ENCODE measurements at places on chromosomes 7 and 10.

DNA sequence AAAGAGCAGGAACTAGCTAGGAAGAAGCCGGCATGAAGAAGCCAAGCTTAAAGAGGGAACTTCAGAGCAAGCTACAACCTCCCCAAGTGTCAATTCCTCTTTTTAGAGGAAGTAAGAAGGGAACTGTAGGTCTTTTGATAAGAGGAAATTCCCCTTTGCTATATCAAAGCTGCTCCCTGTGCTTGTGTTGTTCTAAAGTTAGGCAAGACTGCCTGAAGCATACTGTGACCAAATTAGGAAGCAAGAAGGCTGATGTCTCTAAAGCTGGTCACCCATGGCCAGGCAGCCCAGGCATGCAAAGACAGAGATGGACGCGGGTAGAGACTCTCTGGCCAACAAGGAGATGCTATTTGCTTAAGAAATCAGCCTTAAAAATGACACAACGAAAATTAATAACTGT is 87.9 kb downstream of the RNF216 start:
- DNase-seq, result no peak

GRCh38 chr7:100598425-100598824 is 3.7 kb upstream of the PCOLCE start:
- DNase-seq, result no peak

GRCh38 chr7:150654692-150655091 is 22.5 kb upstream of the GIMAP6 start:
- no peak for DNase-seq

- no peak for DNase-seq
Observed at GRCh38 chr10:77403761-77404160, 233.8 kb downstream of the KCNMA1 start.

DNA sequence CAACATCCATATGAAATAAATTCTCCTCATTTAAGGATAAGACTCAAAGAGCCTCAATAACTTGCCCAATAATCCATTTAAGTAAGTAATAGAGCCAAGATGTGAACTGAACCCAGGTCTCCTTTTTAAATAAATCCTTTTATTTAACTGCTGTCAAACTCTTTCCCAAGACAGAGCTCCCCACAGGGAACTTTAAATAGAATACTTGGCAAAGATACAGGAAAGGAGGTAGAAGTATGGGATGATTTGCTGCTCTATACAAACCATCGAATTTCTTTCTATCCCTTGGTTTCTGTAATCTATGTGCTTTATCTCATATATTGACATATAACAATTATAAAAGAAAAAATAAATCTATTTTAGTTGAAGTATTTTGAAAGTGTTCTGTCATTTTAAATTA is 295.9 kb downstream of the CSTF2T start:
- no peak for DNase-seq

DNA sequence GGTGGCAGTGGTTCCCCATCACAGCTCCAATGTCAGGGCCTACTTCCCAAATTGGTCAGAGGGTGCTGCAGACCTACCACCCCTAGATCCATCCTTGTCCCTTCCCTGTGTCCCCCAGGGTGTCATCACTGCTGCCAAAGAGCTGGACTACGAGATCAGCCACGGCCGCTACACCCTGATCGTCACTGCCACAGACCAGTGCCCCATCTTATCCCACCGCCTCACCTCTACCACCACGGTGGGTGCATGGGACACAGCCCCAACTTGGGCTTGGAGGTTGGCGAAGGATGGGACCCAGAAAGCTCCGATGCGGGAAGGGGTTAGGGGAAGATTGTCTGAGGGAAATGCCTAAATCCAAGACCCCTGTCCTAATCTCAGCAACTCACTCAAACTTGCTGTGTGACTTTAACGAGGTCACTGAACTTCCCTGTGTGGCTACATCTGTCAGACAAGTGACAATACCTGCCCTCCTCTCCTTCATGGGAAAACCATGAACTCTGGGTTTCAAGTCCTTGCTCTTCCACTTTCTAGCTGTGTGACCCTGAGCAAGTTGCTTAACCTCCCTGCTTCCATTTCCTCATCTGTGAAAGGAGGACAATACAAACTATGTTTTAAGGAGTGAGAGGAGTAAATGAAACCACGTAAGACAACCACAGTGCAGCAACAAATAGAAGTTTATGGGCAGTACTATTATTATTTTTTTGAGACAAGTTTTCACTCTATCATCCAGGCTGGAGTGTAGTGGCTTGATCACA is 4.9 kb upstream of the VSIR start:
- no peak for DNase-seq

GRCh38 chr10:17802350-17802749 is 6.8 kb upstream of the MRC1 start:
- DNase-seq, result no peak

- DNase-seq, result no peak
Observed at GRCh38 chr7:3309140-3309539, 8.1 kb downstream of the SDK1 start.

- DNase-seq, result no peak
Observed at GRCh38 chr10:63822496-63822895, 301.3 kb downstream of the REEP3 start.
